Head of caudate nucleus (tissue), 42 donors: ENCODE measurements at places on chromosomes 2 and 18.

GRCh38 chr2:28400419-28400818 lies 7.8 kb downstream of the FOSL2 start:
- no peak for DNase-seq

DNA sequence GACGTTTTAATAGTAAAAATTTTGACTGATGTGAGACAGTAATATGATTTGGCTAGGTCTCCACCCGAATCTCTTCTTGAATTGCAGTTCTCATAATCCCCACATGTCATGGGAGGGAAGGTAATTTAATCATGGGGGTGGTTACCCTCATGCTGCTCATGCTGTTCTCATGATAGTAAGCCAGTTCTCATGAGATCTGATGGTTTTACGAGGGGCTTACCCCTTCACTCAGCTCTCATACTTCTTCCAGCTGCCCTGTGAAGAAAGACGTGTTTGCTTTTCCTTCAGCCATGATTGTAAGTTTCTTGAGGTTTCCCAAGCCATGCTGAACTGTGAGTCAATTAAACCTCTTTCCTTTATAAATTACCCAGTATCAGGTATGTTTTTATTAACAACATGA lies 327.0 kb upstream of the CDH7 start:
- DNase-seq: no peak

- no peak for DNase-seq
Measured at GRCh38 chr2:233116946-233117345, 56.8 kb downstream of the INPP5D start.

DNA sequence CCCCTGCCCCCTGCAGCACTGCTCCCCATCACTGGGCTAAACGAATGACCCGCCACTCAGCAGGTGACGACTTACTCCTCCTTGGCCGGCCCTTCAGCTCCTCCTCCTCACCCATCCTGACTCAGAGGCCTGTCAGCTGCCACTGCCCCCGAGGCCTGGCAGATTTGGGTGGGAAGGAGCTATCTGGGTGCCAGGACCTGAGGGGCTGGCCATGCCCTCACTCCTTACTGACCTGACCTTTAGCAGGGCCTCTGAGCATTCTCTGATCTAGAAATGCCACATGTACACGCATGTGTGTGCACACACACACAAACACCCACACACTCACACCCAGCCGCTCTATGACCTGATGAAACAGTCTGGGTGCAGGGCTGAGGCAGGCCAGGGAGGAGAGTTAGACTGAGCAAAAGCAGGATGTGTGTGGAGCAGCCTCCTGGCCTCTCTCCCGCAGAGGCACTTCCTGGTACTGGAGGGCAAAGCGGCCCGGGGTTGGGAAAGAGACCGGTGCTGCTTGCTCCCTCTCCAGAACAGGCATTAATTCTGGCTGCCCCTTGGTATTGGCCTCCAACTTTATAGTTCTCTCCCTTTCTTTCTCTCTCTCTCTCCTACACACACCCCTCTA lies 68.0 kb downstream of the ZFP36L2 start:
- peak; percentile 56 for DNase-seq

DNA sequence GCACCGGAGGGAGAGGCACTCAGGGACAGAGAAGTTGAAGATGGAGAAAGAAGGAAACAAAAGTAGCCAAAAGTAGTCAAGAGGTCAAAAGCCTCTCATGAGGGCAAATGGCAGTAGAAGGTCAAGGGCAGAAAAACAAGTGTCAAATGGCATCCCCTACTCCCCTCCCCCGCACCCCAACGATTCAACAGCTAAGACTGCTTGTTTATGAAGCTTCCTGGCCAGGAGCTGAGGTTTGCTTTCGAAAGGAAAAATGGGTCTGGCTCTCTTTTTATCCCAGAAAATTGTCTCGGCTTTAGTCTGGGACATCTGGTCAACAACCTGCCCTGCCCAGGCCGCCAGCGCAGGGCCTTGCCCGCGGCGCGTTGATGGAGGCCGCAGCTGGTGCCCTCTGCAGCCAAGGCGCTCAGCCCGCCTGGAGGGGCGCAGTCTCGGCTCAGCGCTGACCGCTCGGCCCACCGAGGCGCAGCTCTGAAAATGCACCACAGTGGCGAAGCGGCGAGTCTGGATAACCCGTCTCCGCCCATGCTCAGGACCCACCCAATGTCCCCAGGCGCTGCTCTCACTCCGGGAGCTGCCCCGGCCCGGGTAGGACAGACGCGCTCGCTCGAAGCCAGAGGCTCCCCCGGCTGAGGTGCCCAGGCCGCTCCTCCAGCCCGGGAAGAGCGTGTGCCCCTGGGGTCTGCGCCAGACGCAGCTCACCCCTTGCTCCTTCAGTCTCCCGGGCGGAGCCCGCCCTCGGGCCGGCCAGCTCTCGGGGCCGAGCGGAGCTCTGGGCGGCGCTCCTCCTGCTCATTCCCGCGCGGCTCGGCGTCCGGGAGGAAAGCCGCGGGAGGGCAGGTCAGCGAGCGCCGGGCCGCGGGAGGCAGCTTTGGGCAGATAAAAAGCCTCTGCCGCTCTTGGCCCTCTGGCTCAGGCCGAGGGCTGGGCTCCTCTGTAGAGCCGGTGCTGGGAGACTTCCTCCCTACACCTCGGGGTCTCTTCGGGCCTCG lies 1.8 kb upstream of the TBR1 start:
- peak; percentile 60 for DNase-seq

- DNase-seq: no peak
Measured at GRCh38 chr2:176583607-176584006, 314.4 kb downstream of the MTX2 start.

DNA sequence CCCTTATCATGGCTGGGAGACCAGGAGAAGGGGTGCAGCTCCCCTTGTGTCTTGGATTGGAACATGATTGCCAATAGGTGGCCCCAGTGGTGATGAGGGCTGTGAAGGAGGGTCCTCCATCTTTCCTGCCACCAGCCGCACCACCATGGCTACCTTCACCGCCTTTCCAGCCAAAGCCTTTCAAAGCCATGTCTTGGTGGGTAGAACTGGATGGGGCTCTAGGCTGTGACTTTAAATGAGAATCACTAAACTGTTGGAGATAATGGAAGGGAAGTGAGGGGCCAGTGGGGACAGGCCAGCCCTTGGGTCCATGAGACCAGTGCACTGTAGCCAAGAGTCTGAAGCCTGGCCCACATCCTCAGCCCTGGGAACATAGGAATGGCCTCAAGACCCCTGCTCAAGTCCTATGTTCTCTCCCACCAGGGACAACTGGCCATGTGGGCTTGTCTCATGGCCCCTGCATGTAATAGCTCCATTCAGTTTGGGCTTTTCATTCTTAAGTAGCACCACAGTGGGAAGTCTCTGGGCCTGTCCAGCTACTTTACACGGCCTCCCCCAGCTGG lies 345.7 kb downstream of the DYSF start:
- no peak for DNase-seq

DNA sequence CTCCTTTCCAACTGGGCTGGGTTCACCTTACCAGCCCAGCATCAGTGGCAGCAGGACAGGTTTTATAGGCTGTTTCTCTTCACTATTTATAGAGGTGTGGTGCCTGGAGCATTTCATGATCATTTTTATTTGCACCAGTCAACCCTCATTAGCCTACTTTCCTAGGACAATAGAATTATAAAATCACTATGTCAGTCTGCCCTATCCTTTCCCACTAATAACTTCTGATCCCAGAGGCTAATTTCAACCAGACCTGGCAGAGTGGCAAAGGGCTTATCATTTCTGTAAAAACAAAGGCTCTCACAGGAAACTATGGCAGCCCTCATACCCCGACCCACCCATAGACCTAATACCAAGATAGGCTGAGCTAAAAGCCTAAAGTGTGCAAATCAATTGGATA lies 243.5 kb upstream of the TMEFF2 start:
- DNase-seq: no peak

- DNase-seq: no peak
Measured at GRCh38 chr2:85714841-85715240, 20.7 kb downstream of the GNLY start.

DNA sequence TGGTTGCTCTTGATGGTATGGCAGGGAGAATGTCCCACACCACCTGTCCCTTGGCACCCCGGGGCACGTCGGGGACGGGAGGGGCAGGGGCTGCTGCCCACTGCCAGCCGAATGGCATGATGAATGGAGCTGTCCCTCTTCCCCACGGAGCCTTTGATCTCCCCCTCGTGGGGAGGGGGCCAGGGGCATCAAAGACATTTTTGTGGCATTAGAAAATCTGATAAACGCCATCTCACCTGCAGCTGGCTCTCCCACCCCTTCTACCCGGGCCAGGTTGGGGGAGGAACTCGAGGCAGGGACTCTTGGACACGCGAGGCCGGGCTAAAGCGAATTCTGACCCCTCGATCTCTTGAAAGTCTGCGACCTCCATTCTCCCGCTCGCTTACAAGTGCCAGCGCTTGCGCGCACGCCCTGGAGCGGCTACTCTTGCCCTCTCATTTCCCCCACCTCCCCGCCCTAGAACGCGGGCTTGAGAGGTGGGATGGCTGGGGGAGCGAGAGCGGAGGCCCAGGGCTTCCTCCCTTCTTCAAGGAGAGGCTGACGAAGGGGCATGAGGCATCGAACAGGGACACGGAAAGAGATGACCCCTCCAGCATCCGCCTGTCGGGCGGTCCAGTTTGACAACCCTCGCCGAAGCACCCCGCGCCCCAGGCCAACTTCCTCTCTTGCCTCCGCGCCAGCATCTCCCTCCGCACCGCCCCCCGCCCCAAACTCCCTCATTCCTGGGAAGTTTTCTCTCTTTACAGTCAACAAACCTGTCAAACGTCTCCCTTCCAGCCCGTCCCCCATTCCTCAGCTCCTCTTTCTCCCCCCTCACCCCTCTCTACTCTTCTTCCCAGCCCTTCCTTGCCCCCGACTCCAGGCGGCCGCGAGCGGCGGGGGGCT lies 692 bp upstream of the WNT6 start:
- no peak for DNase-seq

DNA sequence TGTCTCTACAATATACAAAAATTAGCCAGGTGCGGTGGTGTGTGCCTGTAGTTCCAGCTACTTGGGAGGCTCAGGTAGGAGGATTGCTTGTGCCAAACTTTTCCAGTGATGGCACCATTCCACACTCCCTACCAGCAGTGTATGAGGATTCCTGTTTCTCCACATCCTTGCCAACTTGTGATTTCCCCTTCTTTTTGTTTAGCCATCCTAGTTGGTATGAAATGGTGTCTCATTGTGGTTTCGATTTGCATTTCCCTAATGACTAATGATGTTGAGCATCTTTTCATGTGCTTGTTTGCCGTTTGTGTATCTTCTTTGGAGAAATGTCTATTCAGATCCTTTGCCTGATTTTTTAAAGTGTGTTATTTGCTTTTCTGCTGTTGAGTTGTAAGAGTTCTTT lies 41.0 kb downstream of the EPB41L5 start:
- no peak for DNase-seq

DNA sequence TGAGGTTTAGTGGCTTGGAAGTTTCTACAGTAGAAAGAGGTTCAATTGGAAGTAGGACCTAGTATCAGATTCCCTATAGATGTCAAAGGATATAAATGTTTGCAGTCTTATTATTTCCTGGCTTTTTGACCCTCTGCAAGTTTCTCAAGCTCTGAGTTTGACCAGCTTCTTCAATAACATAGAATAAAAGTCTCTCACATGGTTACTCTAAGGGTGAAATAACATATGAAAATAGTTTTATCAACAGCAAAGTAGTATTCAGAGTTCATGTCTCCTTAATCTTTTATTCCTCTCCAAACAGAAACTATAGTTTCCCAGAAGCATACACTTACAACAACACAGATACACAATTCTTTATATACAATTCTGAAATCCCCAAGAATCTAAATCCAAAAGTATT lies 132.9 kb upstream of the RND3 start:
- no peak for DNase-seq

DNA sequence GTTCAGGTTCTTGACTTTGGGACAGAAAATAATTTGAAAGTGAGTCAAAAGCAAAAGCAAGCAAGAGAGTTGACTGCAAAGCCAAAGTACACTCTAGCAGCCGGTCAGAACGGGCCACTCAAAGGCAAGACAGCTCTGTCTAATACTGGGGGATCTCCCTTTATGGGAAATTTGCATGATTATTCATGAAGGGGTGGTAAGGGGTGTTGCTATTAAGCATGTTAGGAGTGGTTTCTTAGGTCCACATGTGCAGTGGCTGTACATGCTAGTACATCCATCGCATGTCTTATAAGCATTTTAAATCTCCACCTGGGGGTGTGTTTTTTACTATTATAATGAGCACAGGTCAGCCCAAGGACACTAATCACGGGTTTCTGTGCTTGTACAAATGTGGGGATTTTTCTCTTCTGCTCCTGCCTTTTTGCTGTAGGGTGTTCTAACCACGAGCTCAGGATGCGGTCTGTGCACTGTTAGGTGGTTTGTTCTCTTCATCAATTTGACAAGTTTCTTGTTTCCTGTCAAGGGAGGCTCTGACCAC lies 60.2 kb upstream of the SPP2 start:
- DNase-seq: no peak

- DNase-seq: peak; percentile 43
Measured at GRCh38 chr2:190781604-190782198, 98.9 kb upstream of the GLS start.

DNA sequence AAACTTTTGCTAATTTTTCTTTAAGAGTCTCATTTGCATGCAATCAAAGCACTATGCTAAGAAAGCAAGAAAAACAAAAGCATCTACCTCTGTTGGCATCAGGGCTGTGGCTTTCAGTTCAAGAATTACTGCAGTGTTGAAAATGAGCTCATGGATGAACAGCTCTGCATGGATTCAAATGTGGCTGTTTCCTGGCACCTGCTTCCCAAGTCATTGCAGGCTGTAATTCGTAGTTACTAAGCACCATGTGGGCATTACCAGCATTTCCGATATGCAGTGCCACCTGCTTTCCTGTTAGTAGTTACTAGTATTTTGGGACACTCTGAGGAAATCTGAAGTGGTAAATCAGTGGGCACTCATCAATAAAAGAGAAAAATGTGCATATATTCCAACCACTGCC lies 37.8 kb upstream of the FAM110C start:
- DNase-seq: no peak

DNA sequence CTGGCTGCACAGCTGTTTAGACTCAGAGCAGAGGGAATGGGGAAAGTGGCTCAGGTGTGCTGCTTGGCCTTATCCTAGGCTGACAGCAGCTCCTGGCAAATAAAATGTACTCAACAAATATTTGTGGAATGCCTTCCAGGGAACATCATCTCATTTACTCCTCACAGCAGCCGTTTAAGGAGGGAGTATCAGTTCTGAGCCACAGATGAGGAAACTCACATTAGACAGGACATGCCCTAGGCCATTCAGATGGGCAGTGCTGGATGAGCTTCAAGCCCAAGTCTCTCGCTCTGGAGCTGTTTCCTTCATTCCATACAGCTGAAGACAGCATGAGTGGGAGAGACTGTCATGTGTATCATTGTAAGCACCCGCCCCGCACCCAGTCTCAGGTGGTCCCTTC lies 129.6 kb upstream of the CNGA3 start:
- no peak for DNase-seq

DNA sequence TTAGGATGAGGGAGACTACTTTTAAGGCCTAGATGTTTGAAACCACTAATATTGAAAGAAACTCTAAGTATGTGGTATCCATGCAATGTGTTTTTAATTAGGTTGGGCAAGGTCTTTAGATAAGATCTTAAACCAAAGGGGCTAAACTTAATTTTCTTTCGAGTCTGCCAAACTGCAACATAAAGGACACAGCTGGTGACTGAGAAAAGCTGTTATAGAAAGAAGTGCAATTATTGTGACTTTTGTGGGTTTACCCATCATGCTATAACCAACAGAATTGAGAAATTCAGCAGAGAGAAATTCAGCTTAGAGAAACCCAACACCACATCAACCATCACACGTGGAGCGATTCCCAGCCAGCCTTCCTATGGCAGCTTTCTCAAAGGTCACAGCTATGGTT lies 119.5 kb upstream of the LMAN1 start:
- DNase-seq: no peak

GRCh38 chr2:237218756-237219155 lies 133.1 kb downstream of the COPS8 start:
- DNase-seq: no peak
